ENCODE measurements at places on chromosomes 2 and 18.
A peak's percentile ranks its signal among the peaks of the same experiment; 100 is the strongest.

DNA sequence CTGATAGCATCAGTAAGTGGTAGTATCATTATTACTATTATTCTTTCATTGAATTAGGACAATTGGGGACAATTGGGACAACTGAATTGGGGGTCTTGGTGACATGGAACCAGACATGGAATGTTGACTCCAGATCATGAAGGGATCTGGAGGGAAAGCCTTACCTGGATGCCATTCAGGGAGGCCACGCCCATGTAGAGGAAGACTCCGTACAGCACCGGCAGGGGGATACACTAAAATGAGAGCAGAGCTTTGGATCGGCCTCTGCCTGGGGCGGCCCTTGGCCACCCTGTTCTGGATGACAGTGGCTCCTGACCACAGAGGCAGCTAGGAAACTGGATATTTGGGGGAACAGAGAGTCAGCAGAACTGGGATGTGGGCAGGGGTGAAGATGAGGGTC lies 29.2 kb downstream of the MTHFD2 start:
- DNase-seq, result no peak

DNA sequence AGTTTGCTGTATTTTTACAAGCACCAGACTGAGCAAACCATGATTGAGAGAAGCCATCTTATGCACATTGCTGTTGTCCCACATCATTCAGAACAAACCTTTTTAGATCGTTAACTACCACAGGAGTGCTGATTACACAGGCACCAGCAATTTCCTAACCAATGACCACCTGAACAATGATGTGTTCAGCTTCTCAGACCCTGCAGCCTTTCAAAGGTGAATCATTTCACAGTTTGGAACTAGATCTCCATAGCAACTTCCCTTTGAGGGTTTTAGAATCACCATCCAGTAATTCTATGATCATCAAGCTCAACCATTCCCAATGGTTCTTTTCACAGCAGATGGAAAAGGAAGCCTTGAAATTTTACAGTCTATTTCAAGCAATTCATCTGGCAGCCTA lies 71.4 kb downstream of the OLA1 start:
- peak; percentile 60 for DNase-seq

- no peak for DNase-seq
These were observed 31.9 kb downstream of the ADI1 start for GRCh38 chr2:3487432-3487831.

- peak; percentile 28 for DNase-seq
These were observed 152.0 kb upstream of the ZEB2 start for GRCh38 chr2:144671695-144672455.

- DNase-seq, result peak; percentile 34
These were observed 969.7 kb downstream of the DCDC2C start for GRCh38 chr2:4673025-4673489.

DNA sequence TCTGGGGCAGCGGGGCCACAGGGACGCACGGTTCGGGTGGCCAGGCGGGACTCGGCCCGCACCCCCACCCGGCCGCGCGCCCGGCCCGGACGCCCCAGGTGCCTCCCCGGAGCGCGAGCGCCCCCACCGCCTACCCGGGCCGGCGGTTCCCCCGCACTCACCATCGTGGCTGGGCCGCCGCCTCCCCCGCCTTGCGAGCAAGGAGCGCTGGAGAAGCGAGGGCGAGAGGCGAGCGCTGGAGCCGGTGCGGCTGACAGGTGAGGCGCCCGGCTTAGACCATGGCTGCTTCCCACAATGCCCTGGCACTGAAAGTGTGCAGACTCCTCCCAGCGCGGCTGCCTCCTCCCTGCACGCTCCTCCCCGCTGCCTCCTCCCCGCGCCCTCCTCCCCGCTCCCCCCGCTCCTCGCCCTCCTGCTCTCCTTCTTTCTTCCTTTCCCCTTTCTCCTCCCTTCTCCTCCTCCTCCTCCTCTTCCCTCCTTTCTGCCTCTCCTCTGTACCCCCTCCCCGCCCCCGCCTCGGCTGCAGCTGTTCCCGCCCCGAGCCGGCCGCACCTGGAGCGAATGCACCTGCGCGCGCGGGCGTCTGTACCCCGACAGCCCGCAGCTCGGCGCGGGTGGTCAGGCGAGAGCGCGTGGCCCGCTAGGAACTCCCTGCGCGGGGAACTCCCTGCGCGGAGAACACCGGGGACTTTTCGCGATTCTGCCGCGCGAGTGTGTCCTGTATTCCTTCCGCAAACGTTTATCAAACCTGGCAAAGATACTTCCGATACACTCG lies at the start of gene AP1S3:
TSS of gene AP1S3 (minus strand) at position 296 of the 775 bp plus-strand sequence. CDS start at position 164, 132 bp downstream.
- DNase-seq, result no peak

- DNase-seq, result no peak
These were observed 20.9 kb upstream of the COL6A3 start for GRCh38 chr2:237434866-237435311.

DNA sequence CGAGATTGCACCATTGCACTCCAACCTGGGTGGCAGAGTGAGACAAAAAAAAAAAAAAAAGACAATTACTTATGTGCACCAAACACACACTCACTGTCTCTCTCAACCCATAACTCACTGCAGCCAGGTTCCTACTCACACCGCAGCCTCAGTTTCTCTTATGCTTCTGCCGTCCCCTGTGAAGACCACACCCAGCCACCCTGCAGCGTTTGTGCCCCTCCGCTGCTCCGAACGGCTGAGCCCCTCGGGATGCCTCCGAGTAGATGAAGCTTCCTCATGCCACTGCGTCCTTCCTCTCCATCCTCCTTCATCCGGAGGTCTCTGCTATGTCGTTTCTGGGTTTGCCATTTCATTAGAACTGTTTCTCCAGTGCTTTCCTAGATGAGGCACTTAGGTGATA lies 160.1 kb downstream of the TWIST2 start:
- DNase-seq, result no peak

- no peak for DNase-seq
These were observed 909.9 kb upstream of the ACVR2A start for GRCh38 chr2:146934921-146935320.

- DNase-seq, result no peak
These were observed 21.4 kb upstream of the STON1 start for GRCh38 chr2:48508461-48509124.

DNA sequence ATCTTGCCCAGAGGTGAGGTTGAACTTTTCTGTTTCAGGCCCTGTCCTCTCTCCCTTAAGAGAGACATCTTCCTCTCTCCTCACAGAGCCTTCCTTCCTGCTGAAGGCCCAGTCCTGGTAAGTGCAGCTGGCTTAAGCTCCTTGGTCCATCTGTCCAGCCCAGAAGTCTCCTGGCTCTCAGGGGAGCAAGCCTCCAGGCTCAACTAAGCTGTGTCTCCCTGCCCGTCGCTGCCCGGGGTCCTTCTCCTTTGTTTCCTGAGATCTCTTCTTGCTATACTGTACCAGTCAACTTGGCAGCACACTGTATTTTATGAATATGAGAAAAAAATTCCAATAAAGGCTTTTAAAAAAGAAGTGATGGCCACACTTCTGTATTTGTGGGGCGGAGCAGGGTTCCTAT lies 77.4 kb downstream of the KCNF1 start:
- no peak for DNase-seq

DNA sequence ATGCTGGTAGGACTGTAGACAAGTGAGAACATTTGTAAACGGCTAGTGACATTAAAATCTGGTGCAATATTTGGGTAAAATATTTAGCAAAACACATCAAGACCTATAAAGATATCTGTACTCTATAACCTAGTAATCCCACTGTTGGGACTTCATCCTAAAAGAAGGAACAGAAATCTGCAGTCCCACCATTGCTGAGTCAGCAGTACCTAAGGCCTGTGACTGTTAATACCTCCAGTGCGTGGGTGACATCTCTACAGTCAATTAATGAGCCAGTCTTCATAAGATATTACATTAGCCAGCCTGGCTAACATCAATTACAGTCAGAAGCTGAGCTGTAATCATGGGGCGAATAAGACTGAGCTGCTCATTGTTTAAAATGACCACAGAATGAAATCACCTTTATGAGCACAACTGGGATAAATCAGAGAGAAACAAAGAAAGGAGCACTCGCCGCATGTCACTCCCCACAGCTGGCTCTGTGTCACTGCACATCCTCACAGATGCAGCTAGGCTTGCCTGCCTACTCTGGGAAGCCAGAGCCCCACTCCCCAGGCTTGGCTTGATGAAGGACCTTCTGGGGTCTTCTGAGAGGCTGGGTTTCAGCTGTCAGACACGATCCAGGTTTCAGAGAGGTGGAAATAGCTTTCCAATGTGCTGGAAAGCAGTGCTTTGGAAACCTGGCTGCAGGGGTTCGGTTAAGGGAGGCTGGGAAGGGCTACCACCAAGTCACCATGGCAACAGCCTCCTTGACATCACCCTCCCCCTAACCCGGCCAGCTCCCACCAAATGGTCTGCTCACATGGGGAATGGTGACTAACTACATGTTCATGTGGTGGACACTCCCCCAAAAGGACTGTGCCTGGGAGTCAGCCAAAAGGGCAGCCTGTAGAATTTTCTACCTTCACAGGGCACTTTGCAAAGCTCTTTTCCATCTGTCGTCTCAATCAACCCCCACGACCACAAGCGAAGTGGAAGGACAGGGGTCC lies 145.0 kb downstream of the ZBTB7C start:
- DNase-seq, result peak; percentile 46

DNA sequence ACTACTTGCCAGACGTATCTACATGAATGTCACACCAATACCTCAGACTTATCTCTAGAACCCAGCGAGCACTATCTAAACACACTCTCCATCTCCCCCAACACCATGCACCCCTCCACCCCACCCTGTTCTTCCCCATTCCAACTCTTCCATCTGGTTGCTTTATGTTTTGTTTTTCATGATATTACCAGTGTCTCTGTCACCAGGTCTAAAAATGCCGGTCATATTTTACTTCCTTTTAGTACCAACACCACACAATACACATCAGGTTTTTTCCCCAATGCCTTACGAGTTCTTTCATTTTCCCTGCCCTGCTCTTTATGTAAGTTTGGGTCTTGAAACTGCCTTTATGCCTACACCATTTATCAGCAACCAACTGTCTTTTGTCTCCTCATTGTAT lies 10.2 kb upstream of the ITGA4 start:
- DNase-seq, result no peak

GRCh38 chr18:52118684-52119083 lies 221.3 kb upstream of the DCC start:
- no peak for DNase-seq

DNA sequence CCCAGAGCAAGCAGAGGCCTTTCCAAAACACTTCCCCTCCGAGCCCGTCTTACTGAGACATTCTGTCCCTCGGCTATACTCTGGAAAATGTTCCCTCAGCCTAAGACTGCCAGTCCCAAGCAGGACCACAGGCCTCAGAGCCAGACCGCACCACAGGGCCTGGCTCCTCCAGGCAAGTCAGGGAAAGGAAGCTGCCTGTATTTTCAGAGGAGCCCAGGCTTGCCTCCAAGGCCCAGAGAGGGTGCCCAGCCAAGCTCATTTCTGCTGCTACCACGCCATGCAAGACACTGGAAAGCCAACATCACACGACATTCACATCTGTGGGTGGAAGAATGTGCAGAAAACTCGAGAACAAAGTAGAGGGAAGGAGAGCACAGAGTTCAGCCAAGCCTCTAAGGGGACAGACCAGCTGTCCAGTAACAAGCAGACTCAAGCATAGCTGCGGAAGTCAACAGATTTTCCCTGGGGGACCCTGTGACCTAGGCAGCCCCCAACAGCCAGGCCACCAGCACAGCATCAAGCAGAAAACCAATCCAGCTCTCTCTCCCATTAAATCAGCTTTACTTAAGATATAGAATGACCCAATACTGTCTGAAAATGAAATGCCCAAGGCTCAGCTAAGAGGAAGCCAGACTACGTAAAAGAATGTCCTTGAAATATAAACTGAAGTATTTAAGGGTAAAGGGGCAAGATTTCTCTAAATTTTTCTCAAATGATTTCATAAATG lies 123.9 kb downstream of the ZFP36L2 start:
- no peak for DNase-seq

DNA sequence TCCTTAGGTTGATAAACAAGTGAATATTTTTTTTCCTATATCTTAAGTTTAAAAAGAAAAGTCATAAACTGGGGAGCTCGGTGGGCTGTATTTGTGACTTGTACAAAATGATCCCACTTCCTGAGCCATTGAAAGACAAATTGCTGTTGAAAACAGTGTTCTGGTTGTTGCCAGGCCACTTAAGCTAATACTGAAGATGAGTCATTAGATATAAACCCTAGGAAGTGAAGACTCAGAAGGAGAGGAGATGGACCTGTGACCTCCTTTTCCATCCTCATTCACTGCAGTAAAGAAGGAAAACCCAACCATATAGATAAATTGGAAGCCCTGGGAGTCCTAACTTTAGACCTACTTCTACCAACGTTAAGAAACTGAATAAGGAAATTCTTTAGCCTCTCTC lies 46.2 kb upstream of the SERPINE2 start:
- no peak for DNase-seq

GRCh38 chr2:50748671-50749070 lies 283.3 kb downstream of the NRXN1 start:
- no peak for DNase-seq

DNA sequence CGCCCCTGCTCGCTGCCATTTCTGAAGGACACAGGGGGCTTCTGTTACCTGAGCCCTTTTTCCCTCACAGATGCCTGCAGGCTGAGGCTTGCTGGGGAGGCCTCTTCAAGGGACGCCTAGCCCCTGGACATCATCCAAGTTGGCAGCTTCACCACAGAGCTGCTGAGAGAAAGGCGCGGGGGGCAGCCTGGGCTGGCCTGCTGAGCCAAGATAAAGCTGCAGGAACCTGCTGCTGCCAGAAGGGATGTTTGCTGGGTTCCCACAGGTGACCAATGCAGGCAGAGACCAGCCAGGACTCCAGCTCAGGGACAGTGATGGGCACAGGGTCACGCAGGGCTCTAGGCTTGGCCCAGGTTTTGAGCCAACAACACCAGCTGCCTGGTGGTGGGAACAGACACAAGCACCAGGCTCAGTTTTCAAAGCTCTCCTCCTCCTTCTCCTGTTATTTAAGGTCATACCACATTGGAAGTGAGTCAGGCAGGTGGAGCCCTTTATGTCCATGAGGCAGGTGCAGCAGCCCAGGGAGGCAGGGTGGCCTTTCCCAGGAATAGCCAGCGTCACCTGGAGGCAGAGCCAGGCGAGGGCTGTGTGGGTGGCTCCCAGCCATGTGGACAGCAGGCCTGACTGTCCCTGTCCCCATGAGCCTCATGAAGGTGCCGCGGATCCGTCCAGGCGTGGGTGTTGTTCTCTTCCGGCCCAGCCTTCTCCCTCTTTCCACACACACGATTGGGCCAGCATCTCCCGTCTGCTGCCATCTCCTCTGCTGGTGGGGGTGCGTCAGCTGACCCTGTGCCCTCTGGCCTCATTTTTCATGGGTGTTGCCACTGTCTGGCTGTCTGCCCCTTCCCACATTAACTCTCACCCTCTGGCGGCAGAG lies 515.5 kb upstream of the MYT1L start:
- no peak for DNase-seq

- no peak for DNase-seq
These were observed 23.5 kb downstream of the ROCK2 start for GRCh38 chr2:11320698-11321492.

GRCh38 chr2:205596581-205596980 lies 85.7 kb upstream of the NRP2 start:
- DNase-seq, result no peak

DNA sequence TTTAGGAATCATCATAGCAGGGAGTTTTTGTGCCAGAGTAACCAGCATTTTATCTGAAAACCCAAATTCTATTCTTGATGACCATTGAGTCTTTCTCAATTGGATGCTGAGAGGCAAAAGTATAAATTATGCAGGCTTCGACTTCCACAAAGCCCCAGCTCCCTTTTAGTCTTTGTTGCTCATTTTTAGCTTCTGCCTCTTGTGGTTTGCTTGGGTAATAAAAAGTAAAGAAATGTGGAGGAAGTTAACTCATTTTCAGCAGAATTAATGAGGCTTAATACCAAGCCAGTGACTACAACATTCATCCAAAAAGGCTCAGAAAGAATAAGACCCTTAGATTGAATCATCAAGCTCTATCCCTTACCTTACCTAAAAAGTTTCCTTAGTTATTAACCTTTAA lies 18.6 kb downstream of the ERMN start:
- no peak for DNase-seq

All from RKO (cell line).